ENCODE measurements at places on chromosomes 2 and 18.

DNA sequence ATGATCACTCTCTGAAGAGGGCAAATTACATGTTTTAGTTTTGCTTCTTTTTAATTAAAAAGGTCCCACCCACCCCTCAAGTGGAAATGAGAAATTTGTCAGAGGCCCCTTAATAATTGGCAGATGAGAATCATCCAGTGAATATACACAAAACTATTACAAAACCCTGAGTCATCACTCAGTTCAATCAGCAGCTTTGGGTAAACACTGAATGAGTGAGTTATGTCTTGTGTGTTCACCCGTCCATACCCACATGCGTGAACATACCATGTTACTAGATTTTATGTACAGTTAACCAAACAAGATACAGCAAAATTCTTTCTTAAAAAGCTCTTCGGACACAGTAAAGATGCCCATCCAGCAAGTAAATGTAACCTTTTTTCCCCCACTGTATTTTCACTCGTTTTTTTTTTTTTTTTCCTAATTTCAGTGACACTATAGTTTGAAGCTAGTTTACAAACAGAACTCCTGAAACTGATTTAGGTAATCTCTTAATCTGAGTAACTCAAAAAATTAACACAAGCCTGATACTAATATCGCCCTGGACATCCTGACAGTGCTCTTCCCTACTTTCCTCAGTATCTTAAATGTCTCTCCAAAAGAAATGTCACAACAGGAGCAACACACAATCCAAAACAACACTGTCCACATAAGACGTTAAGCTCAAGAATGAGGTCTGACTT, 1.4 kb downstream of the PSME4 start:
- peaks cover 2% of the 10 kb centered on the region for H3K36me3 ChIP-seq
- peak overlapping the region; percentile 93 for H3K27ac ChIP-seq
- H3K4me3 ChIP-seq, result peak overlapping the region; percentile 87
- no peak for DNase-seq
- peaks cover 47% of the 10 kb centered on the region for H3K4me1 ChIP-seq
- H3K27me3 ChIP-seq, result no peaks in the 10 kb centered on the region

GRCh38 chr2:174692256-174692919, 71.9 kb downstream of the CHRNA1 start:
- H3K4me1 ChIP-seq, result no peaks in the 10 kb centered on the region
- no peak overlapping the region for H3K4me3 ChIP-seq
- H3K36me3 ChIP-seq, result no peaks in the 10 kb centered on the region
- peaks cover 21% of the 10 kb centered on the region for H3K27me3 ChIP-seq

DNA sequence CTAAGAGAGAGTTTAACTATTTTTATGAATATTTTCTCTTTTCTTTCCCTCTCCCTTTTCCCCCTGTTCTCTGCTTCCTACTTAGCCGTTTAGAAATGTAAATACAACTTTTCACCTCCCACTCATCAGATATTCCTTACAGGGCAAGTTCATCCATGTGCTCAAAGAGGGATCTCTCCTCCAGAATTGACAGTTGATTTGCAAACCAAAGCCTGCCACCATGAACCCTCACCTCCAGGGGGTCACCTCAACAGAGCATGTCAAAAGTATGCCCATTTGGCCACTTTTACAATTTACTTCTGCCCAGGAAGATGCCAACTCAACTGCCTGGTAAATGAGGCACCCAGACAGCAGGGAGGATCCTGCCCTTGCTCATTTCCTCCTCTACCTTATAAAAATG, 149.2 kb upstream of the GYPC start:
- peaks cover 7% of the 10 kb centered on the region for H3K4me1 ChIP-seq
- H3K27ac ChIP-seq, result no peak overlapping the region
- H3K36me3 ChIP-seq, result no peaks in the 10 kb centered on the region
- DNase-seq, result no peak

DNA sequence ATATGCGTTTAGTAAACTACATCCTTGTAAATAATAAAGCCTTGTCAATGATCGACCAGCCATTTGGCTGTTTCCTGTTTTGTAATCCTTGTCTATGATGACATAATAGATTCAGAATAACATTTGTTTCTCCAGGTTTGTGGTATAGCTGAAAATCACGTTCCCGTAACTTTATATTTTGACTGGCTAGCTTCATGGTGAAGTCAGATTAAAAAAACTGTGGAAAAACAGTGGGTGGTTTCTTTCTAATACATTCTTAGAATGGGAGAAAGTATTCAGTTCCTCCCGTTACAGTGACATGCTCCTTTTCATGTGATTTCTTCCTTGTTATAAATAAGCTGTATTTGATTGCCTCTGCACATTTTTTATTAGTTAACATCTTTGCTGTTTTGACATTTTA, 366.9 kb downstream of the NYAP2 start:
- peaks cover 41% of the 10 kb centered on the region for H3K4me1 ChIP-seq
- H3K27ac ChIP-seq, result peak overlapping the region; percentile 90
- H3K27me3 ChIP-seq, result no peaks in the 10 kb centered on the region
- H3K36me3 ChIP-seq, result no peaks in the 10 kb centered on the region

DNA sequence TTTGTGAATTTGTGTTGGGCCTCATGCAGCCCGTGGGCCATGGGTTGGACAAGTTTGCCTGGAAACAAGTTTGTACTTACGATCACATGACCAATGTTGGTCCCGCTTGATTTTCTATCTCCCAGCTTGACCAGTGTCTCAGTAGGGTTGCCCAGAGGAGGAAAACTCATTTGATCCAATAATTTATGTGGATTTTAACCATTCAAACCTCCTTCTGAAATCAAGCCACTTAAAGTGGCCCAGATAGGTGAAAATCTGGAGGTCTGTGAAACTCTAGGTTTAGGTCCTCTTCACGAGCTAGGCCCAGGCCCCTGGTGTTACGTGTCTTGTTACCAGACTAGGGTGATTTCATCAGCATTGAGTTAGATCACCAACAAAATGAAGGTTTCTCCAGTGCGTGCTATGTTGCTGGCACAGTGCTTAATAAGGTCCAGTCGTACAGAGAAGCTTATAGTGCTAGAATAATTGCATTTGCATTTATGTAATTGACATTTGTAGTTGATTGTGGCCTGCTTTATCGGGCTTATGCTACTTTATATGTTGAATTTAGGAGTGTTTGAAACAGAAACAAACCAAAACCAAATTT, 4.4 kb downstream of the ACTR2 start:
- no peaks in the 10 kb centered on the region for H3K27me3 ChIP-seq
- peaks cover 62% of the 10 kb centered on the region for H3K4me1 ChIP-seq
- H3K36me3 ChIP-seq, result peaks cover 5% of the 10 kb centered on the region
- peak overlapping the region; percentile 96 for H3K27ac ChIP-seq
- DNase-seq, result no peak

- peaks cover 16% of the 10 kb centered on the region for H3K36me3 ChIP-seq
- no peaks in the 10 kb centered on the region for H3K27me3 ChIP-seq
- peak overlapping the region; percentile 94 for H3K4me3 ChIP-seq
- peaks cover 59% of the 10 kb centered on the region for H3K4me1 ChIP-seq
- peak overlapping the region; percentile 97 for H3K27ac ChIP-seq
Observed at GRCh38 chr2:43223521-43224001, 2.8 kb downstream of the ZFP36L2 start.

DNA sequence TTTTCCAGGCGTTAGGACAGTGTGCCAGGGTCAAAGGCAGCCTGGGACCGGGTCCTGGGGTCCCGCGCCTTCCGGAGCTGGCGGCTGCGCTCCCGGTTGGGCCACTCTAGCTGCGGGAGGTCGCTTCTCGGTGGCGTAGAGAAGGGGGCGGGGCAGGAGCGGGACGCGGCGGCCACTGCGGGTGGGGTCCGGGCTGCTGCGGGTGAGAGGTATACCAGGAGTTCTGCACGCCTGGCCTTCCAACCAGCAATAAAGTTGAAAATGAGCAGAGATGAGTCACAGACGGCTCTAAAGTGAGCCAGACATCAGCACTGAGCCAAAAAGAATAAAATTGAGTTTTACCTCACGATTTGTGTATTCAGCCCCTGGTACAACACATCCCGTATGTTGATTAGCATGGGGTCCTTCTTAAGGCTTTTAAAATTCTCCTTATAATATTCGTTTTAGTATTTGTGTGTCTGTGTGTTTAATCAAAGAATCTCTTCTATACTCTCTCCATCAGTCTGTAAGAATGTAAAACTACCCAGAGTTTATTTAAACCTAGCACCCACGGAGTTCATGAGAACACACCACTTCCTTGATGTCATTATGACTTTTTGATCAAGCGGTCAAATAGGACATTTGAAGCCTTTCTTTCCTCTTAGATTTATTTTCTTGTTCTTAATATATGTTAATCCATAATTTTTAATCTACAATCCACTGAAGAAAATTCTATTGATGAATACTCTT, at the start of gene C1GALT1C1L:
C1GALT1C1L (minus strand) TSS at position 108 of the 729 bp plus-strand sequence; CDS start at position 1, 107 bp downstream.
- H3K4me1 ChIP-seq, result no peaks in the 10 kb centered on the region
- peak within 1 kb of the TSS; percentile 41 for H3K4me3 ChIP-seq
- H3K36me3 ChIP-seq, result peaks cover 10% of the 10 kb centered on the region
- DNase-seq, result no peak

DNA sequence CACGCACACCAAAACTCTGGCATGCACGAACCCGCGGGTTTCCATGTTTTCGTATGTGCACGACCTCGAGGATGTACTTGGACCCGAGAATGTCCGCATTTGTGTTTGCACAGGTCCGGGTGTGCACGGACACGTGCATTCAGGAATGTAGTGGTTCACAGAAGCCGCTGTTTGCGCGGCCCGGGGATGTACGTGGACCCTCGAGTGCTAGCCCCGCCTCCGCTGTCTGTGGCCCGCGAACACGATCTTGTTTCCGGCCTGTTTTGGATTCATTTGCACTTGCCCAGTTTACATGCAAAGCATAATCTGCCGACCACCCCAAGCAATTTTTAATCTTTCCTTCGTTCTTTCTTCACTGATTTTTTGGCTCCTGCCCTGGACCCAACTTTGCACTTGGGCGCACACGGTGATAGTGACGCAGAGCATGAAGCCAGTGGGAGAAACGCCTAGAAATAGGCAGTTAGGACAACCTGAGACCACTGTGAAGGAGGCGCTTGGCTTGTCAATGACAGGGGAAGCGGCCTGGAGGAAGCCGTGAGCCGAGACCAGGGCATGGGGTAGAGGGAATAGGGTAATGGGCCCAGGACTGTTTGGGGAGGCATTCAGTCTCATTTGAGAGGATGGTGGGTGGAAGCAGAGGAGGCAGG, 45.4 kb upstream of the PTMA start:
- no peak for DNase-seq
- peaks cover 39% of the 10 kb centered on the region for H3K4me1 ChIP-seq
- no peaks in the 10 kb centered on the region for H3K36me3 ChIP-seq
- H3K4me3 ChIP-seq, result no peak overlapping the region
- H3K27ac ChIP-seq, result peak overlapping the region; percentile 5

DNA sequence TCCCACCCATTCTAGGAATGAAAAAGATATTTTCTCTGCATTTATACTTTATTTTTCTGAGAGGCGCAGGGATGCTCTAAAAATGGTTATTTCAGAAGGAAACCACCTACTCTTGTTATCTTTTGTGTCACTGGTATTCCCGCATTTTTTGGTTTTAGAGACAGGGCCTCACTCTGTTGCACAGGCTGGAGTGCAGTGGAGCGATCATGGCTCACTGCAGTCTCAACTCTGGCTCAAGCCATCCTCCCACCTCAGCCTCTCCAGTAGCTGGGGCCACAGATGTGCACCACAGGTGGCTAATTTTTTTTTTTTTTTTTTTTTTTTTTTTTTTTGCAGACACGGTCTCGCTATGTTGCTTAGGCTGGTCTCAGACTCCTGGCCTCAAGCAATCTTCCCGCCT, 135.9 kb downstream of the NCK2 start:
- H3K27ac ChIP-seq, result no peak overlapping the region
- H3K4me3 ChIP-seq, result no peak overlapping the region
- H3K27me3 ChIP-seq, result no peaks in the 10 kb centered on the region
- H3K36me3 ChIP-seq, result peaks cover 10% of the 10 kb centered on the region
- DNase-seq, result no peak
- peaks cover 23% of the 10 kb centered on the region for H3K4me1 ChIP-seq

GRCh38 chr2:138829326-138829919, 49.2 kb upstream of the NXPH2 start:
- H3K36me3 ChIP-seq, result no peaks in the 10 kb centered on the region
- H3K27me3 ChIP-seq, result peaks cover 34% of the 10 kb centered on the region
- no peaks in the 10 kb centered on the region for H3K4me1 ChIP-seq
- no peak overlapping the region for H3K27ac ChIP-seq
- DNase-seq, result no peak

GRCh38 chr18:58558471-58558870, 70.4 kb downstream of the ALPK2 start:
- no peak overlapping the region for H3K4me3 ChIP-seq
- no peak overlapping the region for H3K27ac ChIP-seq
- H3K4me1 ChIP-seq, result peaks cover 37% of the 10 kb centered on the region
- peaks cover 13% of the 10 kb centered on the region for H3K36me3 ChIP-seq

GRCh38 chr2:202671317-202672035, 36.7 kb downstream of the FAM117B start:
- no peaks in the 10 kb centered on the region for H3K27me3 ChIP-seq
- peaks cover 4% of the 10 kb centered on the region for H3K4me1 ChIP-seq
- H3K36me3 ChIP-seq, result peaks cover 2% of the 10 kb centered on the region
- H3K27ac ChIP-seq, result no peak overlapping the region
- DNase-seq, result no peak

DNA sequence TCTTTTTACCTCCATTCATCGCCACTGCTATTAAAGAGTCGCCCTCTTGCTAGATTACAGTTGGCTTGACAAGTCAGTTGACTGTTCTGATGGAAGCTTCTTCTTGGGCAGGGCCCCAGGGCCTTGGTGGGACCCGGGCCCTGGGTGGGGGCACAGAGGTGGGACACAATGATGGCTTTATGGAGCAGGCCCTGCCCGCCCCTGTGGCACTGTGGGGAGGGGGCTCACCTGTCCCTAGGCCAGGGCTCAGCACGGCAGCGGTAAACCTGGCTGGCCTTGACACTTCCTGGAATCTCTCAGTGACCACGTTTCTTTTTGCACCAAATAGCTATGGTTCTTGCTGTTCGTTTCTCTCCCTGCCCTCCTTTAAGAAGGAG, 4.9 kb upstream of the HS6ST1 start:
- no peaks in the 10 kb centered on the region for H3K27me3 ChIP-seq
- H3K36me3 ChIP-seq, result no peaks in the 10 kb centered on the region
- H3K4me3 ChIP-seq, result no peak overlapping the region
- H3K4me1 ChIP-seq, result peaks cover 7% of the 10 kb centered on the region
- H3K27ac ChIP-seq, result no peak overlapping the region

- DNase-seq, result no peak
- H3K36me3 ChIP-seq, result no peaks in the 10 kb centered on the region
- H3K27ac ChIP-seq, result peak overlapping the region; percentile 98
- H3K4me1 ChIP-seq, result peaks cover 44% of the 10 kb centered on the region
- no peaks in the 10 kb centered on the region for H3K27me3 ChIP-seq
- peak overlapping the region; percentile 93 for H3K4me3 ChIP-seq
Observed at GRCh38 chr2:47903781-47904490, 2.4 kb downstream of the FBXO11 start.

- H3K36me3 ChIP-seq, result no peaks in the 10 kb centered on the region
- H3K4me1 ChIP-seq, result no peaks in the 10 kb centered on the region
- no peak overlapping the region for H3K4me3 ChIP-seq
- DNase-seq, result no peak
- H3K27ac ChIP-seq, result no peak overlapping the region
Observed at GRCh38 chr2:161901460-161901859, 172.6 kb downstream of the DPP4 start.

DNA sequence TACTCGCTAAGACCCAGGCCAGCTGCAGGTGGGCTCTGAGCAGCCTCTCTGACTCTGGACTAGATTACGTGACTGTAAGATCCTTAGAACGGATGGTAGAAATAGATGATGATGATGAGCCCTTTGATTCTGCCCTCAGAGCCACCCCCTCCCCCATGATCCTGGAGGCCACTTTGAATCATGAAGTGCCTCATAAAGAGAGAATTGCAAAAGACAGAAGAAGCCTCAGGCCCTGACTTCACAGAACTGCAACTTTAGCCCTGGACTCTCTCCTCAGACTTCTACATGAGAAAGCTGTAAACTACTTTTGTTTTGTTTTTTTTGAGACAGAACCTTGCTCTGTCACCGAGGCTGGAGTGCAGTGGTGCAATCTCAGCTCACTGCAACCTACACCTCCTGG, 15.4 kb upstream of the TET3 start:
- H3K27ac ChIP-seq, result no peak overlapping the region
- no peak for DNase-seq
- peaks cover 11% of the 10 kb centered on the region for H3K4me1 ChIP-seq
- H3K27me3 ChIP-seq, result peaks cover 3% of the 10 kb centered on the region
- no peak overlapping the region for H3K4me3 ChIP-seq
